BJ (cell line): ENCODE measurements at places on chromosomes 7 and 10.
A peak's percentile ranks its signal among the peaks of the same experiment; 100 is the strongest.

DNA sequence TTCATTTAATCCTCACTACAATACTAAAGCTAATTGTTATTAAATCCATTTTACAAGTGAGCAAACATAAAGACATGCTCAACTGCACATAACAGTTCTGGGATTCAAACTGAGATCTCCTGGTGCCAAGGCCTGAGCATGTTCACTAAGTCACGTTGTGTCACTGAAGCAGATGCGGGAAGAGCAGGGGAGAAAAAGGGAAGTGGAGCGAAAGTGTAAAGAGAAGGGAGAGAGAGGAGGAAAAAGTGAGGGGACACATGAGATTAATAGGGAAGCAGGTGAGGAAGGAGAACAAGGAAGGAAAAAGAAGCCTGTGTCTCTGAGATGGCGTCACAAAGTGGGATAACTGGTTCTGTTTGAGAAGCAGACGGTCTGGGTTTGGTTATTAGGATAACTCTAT is 38.9 kb upstream of the KAT6B start:
- DNase-seq: no peak

DNA sequence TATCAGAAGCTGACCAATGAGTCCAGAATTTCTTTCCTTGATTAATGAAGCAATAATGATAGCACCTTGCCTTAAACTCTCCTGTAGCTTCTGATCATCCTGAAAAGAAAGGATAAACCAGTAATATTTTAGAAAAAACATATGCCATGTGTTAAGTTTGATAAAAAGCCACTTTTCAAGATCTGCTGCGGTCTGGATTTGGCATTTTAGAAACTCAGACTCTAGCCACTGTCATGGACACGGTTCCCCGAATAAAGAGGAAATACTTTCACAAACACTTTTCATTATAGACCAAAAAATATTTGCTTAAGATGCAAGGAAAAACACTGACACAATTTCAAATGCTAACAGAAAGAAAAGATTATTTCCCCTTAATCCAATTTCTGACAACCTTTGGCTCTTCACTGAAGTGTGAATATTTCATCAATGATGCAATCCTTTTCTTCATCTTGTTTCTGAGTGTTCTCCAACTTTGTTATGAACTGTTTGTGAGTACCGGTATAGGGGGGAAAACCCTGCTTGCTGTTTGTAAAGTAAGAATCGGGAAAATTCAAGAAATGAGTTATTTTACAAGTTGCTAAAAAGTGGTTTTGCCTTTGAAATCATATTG is 329.5 kb downstream of the CRPPA start:
- DNase-seq: no peak

DNA sequence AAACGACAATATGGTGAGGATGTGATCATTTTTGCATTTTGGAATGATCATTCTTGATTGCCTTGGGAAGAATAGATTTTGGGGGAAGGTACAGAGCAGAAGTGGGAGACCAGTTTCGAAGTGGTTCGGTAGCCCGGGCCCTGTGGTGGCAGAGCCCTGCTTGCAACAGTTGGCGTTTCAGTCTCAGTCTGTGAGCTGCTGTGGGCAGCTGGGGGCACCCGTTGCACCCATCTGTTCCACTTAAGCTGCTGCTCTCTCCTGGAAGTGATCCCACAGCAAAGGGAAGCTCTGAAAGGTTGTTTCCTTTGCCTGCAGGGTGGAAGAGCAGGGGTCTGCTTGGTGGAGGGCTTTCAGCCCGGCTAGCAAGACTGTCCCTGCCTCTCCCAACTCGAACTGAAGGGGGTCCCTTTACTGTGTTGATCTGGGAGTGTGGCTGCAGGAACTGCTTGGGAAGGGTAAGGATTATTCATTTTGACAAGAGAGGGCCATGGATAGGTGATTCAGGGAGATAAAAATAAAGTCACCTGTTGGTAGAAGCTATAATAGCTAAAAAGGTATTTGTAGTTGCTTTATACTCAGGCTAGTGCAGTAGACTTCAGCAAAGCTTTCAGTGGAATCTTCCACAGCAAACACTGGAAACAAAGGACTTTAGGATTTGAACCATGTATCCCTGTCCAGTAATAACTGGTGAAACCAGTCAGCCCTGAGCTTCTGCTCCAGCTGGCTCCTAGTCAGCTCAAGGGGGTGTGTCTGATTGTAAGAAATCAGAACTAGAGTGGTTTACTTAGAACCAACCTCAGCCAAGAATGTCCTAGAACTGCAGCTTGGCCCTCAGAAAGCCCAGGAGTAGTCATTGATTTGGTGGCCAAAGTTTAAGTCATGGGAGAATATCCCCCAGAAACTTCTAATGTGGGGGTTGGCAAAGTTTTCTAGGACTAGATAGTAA is 53.1 kb upstream of the PDCD4 start:
- no peak for DNase-seq

DNA sequence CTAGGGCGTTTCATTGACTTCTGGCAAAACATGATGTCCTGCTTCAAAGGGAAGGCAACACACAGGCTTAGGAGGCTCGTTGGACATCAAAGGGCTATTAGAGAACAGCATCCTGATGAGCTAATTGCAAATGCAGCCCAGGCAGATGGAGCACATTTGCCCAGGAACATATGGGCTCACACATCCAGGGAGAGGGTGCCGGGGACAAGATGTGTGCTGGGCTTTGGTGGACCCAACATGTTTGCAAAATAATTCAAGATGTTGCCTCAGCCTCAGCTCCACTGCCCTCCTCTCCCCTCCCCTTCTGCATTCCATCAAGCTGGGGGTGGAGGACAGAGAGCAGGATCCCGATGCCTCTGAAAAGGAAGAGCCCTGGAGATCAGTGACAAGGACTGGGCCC is 217.1 kb upstream of the ZMIZ1 start:
- peak; percentile 32 for DNase-seq

GRCh38 chr10:49161411-49161997 is 26.7 kb downstream of the TMEM273 start:
- no peak for DNase-seq

- no peak for DNase-seq
Measured at GRCh38 chr7:73366127-73366526, 38.2 kb downstream of the FKBP6 start.
